Brain (organoid and tissue), 16 donors: ENCODE measurements at places on chromosomes 6 and 20. TPM values are rescaled to one million over a fixed set of nuclear protein-coding genes. Genes with fewer than 3 reads are reported as not detected.
A peak's percentile ranks its signal among the peaks of the same experiment; 100 is the strongest.

- DNase-seq: no peak
Measured at GRCh38 chr20:24895431-24895830, 53.6 kb upstream of the CST7 start.

DNA sequence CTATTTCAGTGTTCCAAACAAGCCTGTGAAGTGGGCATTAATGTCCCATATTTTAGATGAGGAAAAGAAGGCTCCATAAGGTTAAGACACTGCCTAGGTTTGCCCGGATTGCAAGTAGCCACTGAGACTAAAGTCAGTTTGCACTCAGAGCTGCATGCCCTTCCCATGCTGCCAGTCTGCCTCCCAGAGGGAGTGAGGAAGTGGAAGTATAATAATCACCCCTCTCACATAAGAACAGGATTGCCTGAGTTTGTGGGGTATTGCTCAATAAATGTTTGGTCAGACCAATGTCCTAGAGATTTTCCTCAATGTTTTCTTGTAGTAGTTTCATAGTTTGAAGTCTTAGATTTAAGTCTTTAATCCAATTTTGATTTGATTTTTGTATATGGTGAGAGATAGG, 43.9 kb upstream of the CLIC5 start:
- DNase-seq: no peak

GRCh38 chr6:87702589-87702945, 534 bp upstream of the AKIRIN2 start:
- no peak for DNase-seq

DNA sequence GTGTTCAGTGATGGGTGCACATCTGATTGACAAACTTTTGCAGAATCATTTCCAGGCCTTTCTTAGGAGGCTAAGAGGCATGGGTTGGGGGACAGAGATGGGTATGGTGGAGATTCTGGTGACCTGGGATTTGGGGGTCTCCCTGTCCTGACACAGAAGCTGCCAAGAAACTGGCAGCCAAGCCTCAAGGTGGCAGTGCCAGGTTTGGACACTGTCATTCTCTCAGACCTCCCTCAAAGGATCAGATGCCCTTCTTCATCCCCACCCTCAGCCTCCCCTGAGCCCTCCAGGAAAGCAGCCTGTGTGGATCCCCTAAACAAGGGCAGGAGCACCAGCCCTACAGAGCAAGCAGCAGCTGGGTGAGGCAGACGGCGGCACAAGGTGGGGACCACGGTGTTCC, 18.1 kb upstream of the MAS1L start:
- no peak for DNase-seq

GRCh38 chr6:19669206-19669605, 168.0 kb upstream of the ID4 start:
- no peak for DNase-seq

GRCh38 chr20:61694682-61695081, 371.0 kb downstream of the TAF4 start:
- peak; percentile 88 for DNase-seq

DNA sequence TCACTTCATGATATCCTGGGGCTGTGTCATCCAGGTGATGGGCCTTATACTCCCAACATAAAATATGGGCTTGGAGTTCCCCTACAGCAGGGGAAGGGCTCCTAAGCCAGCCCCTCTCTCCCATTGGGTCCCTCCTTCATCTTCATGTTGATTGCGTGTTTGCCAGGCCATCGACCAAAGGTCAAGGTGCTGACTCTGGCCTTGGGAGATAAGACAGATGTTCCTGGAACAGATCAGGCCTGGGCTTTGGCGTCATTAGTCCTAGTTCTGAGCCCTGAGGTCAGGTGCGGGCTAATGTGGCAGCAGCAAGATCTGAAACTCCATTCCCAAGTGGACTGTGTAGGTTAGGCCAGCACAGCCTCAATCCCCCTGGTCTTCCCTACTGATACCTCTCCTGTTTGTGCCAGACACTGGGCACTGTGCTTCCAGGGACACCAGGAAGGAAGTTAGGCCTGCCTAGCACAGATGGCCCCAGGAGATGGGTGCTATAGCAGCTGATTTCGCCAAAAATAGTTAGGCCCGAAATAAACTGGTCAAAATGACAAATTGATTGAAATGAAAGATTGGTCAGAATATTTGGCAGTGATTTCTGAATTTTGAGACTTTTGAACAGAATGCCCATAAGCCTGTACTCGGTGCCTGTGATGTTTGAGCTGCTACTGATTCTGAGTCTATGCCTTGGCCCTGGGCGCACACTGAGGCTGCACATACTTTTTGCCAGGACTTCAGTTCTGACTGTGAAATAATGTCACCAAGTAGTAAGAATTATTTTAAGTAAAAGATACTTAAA, 28.8 kb downstream of the EPB41L1 start:
- no peak for DNase-seq

DNA sequence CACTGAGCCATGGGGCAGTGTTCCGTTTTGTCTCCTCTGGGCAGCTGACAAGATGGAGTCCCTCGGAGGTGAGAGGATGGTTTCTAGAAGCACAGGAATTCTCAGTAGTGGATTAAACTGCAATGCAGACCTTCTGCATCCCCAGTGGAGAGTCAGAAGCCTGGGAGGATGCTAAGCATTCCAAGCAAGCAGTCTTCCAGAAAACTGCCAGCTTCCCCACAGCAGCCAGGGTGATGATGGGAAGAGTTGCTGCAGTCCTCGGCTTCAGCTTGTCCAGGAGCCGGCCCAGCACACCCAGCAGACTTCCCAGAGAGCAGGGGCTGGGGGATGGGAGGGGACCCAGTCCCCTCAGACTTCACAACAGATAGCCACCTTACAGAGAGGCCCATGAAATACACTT, 163.6 kb downstream of the LY86 start:
- DNase-seq: peak; percentile 21

DNA sequence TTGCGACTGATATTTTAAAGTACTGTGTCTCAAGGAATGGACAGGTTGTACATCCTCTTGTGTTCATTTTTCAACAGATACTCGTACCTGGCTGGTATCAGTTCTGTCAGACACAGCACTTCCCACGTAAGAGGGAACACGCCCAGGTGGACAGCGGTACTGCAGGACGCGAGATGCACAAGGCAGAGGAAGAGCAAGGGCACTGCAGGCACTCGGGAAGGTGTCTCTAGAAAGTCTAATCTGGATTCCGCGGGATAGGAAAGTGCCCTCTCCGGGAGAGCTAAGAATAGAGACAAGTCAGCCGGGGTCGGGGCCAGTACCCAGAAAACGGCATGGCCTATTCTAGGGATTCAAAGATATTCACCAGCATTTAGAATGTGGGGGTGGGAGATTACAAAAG, 94.2 kb upstream of the MBOAT1 start:
- DNase-seq: no peak

DNA sequence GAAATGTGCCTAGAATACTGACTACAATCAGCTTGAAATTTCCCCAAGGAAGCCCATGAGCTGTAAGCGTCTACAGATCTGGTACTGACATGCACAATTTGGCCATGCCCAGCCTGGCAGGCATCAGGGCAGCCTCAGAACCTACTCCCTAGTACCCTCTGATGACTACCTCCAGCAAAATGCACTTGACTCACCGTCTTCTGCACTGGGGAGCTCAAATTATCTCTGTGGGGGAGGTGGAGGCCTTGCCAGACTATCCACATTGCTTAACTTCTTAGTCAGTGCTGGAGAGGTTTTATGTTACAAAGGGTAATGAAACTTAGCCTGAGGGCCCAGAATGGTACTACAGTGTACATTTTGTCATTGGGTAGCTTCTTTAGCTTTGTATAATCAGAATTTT, 126.0 kb upstream of the ADGRF1 start:
- no peak for DNase-seq

- no peak for DNase-seq
Measured at GRCh38 chr20:37500311-37500710, 20.7 kb upstream of the NNAT start.

GRCh38 chr20:51871943-51872342, 69.6 kb upstream of the SALL4 start:
- DNase-seq: no peak

DNA sequence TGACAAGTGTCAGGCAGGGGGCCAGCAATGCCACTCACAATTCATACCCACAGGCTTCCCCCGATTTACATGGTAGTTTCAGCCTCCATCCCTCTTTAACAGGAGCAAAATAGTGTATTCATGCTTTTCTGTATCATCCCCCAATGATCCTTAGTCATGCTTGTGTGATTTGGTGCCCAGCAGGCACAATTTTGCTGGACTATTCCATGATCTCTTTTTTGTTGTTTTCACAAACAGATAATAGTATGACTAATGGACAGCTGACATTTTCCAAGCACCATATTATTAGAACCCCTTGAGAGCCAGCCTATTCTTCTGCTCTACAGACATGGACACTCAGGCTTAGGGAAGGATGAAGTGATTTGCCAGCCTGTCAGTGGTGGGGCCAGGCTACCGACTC, 128.2 kb upstream of the RIPOR2 start:
- DNase-seq: no peak

DNA sequence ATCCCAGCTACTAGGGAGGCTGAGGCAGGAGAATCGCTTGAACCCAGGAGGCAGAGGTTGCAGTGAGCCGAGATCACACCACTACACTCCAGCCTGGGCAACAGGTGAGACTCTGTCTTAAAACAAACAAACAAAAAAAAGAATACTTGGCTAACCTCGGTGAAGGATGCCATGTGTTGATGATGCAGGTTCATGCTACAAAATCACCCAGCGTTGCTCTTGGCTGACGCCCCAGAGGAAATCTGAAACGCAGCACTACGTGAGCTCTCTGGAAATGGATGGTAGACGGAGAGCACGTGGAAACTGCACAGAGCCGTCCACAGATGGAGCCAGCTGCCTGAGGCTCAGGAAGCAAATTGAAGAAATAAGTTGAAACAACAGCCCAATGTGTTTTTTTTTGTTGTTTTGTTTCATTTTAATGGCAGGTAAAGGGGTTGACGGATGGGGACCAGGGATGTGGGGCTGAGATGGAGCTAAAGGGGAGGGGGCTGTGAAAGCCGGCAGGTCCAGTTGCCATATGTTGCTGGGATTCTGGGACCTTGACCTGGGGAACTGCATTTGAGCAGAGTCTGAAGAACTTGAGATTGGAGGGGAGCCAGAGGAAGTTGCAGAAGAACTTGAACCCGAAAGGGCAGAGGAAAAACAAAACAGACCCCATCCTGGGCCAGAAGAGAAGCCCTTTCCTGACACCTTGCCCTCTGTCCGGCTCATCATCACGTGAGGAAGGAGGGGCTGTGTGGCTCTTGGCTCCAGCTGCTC, 12.8 kb upstream of the MANBAL start:
- DNase-seq: peak; percentile 68

GRCh38 chr6:150788089-150788488, 77.4 kb upstream of the MTHFD1L start:
- DNase-seq: peak; percentile 50

DNA sequence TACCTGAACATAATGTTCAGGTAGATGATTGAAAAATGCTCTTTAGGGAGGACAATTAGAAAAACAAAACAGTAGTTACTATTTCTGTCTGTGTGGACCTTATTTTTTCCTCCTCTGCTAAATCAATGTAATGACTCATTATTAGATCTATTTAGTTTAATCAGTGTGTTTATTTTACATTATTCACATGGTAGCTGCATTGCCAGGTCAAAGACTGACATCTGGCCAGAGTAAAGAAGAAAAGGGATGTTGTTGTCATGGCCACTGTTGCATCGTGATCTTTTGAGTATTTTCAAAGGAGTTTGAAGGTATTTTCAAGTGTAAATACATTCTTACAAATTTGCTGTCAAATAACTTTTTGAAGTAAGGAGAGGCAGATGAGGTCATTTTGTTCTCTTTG, 5.9 kb downstream of the CMTR1 start:
- no peak for DNase-seq

DNA sequence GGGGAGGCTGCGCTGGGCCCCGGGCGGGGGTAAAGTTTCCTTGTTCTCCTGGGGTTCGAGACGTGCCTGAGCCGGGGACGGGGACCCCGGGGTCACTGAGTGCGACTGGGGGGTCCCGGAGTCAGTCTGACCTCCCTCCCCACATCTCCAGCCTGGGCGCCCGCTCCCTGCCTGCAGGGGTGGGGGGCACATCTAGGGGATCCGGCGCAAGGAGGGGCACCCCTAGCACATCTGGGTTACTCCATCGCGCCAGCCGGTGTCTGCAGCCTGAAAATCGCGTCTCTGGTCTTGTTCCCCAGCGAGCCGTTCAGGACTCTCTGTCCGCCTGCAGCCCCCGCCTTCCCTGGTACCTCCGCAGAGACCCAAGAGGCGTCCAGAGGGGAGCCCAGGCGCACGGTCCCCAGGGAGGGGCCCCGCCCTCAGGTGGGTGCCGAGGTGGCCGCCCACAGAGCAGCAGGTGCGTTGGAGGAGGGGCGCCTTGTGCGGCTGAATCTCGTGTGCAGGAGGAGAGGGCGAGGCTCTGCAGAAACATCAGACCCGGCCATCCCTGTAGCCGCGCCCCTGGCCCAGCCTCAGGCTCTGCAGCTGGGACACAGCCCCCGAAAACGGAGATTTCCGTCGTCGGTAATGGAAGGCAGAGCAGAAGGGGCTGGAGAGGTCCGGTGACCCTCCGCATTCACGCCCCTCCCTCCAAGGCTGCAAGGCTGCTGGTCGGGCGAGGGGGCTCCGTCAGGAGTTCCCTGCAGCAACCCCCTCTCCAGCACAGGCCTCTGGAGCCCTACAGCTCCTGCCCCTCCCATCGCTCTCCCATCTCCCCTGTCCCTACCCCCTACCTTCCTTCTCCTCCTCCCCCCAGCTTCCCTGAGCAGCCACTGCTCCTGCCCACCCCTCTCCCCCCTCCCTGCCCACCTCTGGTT, 628 bp upstream of the CHRNA4 start:
- no peak for DNase-seq

GRCh38 chr20:31770243-31770642, 31.2 kb downstream of the TPX2 start:
- DNase-seq: no peak

GRCh38 chr20:4471221-4471620, 250.5 kb upstream of the PRND start:
- DNase-seq: no peak

- DNase-seq: no peak
Measured at GRCh38 chr20:16388731-16389130, 184.5 kb downstream of the KIF16B start.

DNA sequence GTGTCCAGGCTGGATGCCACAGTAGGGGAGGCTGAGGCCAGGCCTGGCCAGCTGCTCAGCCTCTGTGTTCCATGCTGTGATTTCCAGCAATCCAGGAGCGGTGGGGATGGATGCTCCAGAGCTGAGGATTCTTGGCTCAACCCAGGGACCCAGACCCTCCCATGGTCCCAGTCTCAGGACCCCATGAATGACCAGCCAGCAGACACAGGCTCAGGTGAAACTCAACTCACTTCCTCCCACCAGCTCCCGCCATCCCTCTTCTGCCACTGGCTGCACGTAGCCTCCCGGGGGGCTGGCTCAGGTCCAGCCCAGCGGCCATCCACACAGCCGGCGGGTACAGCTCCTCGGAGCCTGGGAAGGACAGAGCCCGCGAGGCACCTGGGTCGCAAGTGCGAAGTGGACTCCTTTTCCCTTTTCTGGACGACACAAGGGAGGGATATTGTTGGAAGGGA, 54.5 kb upstream of the DACT2 start:
- DNase-seq: no peak

IL17A gene
- not detected for polyA plus RNA-seq

TCF21 gene
- not detected for polyA plus RNA-seq

CFB gene
- polyA plus RNA-seq: 4.8 TPM

LHFPL5 gene
- polyA plus RNA-seq: 5.4 TPM

TP53INP2 gene
- 169 TPM for polyA plus RNA-seq

CST2 gene
- polyA plus RNA-seq: not detected

ERVFRD-1 gene
- not detected for polyA plus RNA-seq

CD83 gene
- 7.3 TPM for polyA plus RNA-seq

CTCFL gene
- not detected for polyA plus RNA-seq

SPATA25 gene
- polyA plus RNA-seq: 0.83 TPM

BEND3 gene
- 6.2 TPM for polyA plus RNA-seq

GTSF1L gene
- polyA plus RNA-seq: not detected
